Posterior cingulate gyrus (tissue), 11 donors: ENCODE measurements at places on chromosomes 1 and 21.

DNA sequence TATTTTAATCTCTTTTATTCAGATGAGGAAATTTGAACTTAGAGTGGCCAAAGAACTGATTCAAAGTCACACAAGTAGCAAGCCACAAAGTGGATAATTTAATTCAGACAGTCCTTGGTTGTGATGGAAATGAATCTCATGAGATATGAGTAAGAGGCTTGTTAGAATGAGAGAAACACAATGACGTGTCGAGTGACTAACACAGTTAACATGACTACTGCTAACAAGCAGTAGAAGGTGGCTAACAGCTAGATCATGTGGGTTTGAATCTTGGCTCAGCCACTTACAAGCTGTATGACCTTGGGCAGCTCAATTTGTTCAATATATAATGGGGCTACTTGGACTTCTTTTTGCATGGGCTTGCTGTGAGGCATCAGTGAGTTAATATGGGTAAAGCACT is 104.5 kb upstream of the LMO4 start:
- no peak for DNase-seq

DNA sequence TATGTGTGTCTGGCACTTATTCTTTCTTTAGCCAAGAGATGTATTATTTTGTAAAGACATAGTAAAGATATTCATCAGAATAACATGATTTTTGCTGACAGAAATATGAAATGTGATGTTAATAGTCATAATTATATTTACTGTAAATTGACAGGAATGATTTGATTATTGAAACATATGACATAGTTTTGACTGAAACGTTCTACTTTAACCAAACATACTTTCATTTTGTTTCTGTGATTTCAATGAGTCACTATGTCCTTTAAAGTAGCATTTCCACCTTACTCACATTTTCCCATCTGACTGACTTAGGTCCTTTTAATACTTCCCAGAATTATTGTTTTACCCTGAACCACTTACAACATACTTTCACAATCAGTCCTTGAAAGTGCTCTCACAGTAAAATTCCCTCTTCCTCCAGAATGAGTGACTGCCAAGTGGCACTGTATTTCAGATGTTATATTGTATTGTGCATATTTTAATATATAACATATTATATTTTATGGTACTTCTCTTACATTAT is 437.9 kb downstream of the NCAM2 start:
- DNase-seq = no peak

GRCh38 chr1:219790834-219791615 is 137.3 kb downstream of the SLC30A10 start:
- DNase-seq = no peak

GRCh38 chr1:48568501-48568900 is 96.5 kb upstream of the SPATA6 start:
- no peak for DNase-seq

DNA sequence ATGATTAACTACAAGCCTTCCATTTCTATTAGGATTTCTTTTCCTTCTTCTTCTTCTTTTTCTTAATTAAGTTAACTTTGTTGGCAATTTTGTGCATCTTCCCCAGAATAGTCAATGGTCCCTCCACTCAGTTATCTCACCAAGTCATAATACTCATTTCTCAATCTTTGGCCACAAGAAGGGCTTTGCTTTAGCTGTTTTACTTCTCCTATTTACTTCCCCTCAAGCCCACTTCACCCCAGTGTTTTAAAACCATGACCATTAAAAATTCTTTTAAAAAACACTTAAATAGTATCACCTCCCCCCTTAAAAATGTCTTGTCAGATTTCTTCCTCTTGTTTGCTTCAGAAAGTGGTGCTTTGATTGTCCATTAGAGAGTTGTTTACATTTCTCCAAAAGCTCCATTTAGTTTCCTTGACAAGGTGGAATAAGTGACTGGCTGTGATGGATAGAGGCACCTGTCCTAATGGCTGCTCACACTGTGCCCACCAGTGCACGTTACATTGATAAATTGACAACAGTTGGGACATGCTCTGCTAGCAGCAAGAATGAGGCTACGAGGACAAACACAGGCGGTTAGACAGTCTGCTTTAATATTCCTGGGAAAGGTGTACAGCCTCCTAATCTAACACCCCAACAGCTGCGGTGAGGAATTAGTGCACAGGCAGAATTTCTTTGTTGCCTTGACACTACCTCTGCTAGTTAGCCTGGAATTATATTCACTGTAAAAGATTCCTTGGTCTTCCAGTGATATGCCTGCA is 354.7 kb downstream of the LMO4 start:
- DNase-seq = no peak

DNA sequence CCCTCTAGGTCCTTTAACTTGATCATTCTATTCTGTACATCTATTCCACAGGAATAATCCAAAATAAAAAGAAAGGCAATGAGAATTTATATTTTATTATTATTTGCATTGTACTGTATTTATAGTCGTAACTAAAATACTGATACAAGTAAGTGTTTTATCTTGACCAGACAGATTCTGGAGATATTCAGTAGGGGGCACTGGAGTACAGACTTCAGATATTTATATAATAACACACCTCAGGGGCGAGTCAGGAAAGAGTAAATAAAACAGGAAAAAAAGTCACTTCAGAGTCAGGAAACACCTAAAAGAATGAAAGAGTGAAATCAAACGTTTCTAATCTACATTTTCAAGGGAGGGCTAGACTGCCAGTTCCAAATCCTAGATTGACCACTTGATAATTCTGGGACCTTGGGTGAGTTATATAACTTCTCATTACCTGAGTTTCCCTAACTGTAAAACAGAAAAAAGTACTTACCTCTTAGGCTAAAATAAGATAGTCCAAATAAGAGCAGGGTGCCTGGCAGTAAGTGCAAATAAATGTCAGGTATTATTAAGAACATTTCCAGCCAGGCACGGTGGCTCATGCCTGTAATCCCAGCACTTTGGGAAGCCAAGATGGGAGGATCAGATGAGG is 31.1 kb upstream of the MTF1 start:
- no peak for DNase-seq

DNA sequence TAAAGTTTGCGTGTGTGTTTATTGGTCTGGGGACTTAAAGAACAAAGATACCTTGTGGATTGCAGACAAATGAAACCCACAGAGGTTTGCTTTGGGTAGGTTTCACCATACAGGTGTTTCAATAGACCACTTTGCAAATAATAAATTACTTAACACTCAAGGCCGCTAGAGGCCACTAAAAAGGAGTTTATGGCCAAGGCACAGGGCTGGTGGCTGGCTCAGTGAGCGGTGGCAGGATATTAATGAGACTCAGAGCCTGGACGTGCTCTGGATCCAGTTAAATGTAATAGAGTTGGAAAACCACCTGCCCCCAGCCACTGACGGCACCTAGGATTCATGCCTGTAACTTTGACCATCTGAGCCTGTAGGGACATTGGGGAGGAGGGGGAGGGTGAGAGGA is 44.5 kb downstream of the LRRC38 start:
- no peak for DNase-seq

GRCh38 chr1:17250601-17251000 is 1.7 kb downstream of the PADI3 start:
- no peak for DNase-seq

DNA sequence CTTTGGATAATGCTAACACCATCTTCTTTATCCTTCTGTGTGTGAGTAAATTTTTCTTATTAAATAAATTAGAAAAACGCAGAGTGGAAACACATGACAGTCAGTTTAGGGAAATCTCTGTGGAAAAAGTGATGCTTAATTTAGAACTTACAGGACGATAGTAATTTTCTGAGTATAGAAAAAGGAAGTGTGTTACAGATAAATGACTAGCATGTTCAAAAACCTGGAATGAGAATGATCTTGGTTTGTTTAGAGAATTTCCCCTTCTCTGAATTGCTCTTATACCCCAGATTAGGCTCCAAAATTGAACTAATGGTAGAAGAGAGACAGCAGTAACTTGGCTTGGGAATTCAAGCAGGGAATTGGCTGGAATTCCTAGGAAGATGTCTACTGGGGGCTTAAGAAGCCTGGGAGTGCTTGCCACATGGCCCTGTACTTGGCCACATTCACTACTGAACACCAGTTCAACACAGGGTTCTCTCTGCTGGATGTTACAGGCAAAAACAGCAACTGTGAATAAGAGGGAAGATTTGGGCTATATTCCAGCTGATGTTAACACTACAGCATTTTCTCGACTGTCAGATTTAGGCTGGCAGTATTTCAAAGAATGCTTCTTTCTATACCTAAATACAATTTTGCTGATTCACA is 1004.2 kb downstream of the TTLL7 start:
- DNase-seq = no peak

DNA sequence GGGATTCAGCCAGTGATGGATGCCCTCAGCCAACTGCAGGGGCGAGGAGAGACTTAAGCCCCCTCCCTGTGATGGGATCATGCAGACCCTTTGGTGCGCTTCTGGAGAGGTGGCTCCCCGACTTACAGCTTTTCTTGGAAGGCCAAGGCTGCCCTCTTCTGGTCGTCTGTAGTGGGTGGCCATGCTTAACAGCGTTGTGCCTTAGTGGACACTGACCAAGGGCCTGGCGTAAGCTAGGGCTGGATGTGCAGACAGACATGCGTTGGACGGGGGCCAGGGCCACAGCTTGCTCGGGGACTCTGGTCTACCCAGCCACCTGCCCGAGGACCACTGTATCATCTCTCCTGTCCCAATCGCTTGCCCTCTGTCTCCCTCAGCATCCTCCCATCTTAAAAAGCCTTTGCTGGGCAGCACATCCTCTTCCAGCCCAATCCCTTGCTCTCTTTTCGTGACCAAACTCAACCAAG is 5.5 kb downstream of the AZIN2 start:
- peak; percentile 70 for DNase-seq

DNA sequence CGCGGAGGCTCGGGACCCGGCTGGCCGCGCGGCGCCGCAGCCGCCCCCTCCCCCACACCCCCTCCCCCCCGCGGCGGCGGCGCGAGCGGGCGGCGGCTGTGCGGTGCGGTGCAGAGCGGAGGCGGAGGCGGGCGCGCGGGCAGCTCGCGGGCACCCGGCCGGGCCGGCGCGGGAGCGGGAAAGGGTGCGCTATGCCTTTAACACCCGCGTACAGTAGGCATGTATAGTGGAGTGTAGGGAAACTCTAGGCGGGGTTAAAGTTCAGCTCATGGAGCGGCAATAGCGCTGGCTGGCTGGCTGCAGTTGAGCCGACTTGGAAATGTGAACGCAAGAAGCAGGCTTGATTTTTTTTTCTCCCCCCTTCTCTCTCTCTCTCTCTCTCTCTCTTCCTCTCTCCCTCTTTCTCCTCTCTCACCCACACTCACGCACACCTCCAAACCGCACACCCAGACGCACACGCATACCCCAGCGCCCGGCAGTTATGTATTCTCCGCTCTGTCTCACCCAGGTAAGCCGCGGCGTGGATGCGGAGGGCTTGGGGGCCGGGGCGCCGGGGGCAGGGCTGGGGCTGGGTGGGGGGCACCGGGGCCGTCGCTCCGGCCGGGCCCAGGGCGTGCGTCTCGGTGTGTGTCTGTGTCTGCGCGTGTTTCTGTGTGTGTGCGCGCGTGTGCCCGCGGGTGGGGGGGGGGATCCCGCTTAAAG is at the start of gene NFIA:
NFIA (plus strand) TSS at position 251 of the 702 bp plus-strand sequence.
- peak; percentile 76 for DNase-seq

GRCh38 chr1:46394108-46394871 is at the start of gene FAAH:
Gene FAAH (plus strand): TSS chr1:46394317. CDS start chr1:46394349, 32 bp downstream.
- peak; percentile 97 for DNase-seq

- DNase-seq = no peak
These were observed 6.5 kb upstream of the ATP1A2 start for GRCh38 chr1:160108888-160109662.

DNA sequence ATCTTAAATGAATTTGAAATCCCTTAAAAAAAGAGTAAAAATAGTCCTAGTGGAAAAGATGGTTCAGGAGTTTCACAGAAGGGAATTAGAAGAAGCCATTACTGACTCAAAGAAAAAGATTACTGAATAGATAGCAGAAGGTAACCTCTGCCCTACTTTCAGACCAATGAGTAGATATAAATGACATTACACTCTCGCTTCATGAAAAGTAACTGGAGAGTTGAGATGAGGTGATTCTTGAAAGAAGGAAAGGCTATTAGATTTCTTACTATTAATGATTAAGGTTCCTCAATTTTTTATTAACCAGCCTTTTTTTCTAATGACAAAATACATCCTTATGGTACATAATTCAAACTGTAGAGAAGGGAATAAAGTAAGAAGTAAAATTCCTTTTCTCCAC is 28.3 kb downstream of the CCN1 start:
- no peak for DNase-seq

DNA sequence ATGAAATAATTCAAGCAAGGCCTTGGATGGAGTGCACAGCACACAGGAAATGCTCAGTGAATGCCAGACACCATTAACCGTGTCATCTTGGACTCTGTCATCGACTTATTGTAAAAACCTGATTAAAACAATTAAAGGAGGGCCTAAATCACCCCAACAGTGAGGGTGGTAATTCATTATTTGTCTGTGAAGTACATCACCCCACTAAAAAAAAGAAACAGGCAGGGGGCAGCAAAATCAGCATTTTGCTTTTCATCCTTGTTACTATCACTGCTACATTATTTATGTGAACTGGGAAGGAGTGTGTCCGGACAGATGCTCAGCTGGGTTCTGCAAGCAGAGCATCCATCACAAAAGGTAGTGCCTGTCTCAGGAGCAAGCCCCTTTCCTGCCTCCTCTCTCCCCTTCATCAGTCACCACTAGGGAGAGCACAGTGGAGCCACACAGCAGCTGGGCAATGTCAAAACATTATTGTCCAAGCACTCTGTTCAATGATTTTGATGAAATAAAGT is 98.5 kb downstream of the RERE start:
- peak; percentile 25 for DNase-seq

- no peak for DNase-seq
These were observed 119.2 kb downstream of the SMYD2 start for GRCh38 chr1:214400131-214400530.

- DNase-seq = peak; percentile 29
These were observed 4.2 kb upstream of the DYRK3 start for GRCh38 chr1:206631085-206631509.

GRCh38 chr1:169105434-169106094 is 926 bp upstream of the ATP1B1 start:
- peak; percentile 77 for DNase-seq

DNA sequence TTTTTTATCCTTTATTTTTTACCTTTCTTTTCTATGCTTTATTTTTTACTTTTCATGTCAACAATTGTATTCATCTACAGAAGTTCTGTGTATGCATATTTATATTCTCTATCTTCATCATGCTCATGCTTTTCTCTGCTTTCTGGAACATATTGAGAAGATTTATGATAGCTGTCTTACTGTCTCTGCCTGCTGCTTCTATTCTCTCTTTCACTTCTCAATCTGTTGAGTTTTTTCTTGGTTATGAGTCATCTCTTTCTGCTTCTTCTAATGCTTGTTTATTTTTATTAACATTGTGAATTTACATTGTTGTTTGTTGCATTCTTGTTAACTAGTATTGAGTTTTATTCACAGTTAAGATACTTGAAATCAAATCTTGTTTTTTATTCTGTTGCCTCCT is 22.6 kb downstream of the F5 start:
- no peak for DNase-seq

- no peak for DNase-seq
These were observed 19.4 kb upstream of the FOXE3 start for GRCh38 chr1:47396671-47397196.

- DNase-seq = no peak
These were observed 46.4 kb upstream of the RGS21 start for GRCh38 chr1:192270398-192270797.

- DNase-seq = no peak
These were observed 58.8 kb upstream of the TBX15 start for GRCh38 chr1:119046785-119047438.
